ENCODE measurements at places on chromosomes 6 and 20.

DNA sequence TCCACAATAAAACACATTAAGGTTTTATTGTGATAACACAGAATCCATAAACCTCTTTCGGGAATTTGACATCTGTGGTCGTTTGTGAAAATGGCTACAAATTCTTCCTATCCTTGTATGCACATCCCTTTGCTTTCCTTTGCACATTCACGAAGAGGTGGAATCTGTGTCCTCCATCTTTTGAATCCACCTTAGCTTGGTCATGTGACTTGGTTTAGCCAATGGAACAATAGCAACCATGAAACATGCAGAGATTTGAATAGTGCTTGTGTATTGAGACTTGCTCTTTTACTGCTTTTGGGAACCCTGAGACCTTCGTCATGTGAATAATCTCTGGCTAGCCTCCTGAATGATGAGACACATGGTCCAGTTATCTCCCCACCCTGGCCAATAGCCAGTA, 49.7 kb upstream of the NOP56 start:
- no peak for DNase-seq

DNA sequence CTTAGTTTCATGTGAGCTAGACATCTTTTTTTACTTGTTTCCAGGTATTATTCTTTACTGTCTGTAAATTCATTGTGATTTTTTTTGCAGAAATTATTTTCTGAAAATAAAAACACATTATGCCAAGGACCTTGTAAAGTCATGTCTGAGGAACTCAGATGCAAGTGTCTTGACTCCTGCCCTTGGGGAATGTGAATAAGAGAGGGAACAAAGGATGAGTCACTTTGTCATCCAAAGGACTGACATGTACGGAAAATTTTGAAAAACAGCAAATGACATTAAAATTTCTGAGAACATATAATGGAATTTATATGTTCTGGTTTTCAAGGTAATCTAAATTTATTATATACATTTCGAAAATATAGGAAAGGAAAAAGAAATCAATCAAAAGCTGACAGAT, 660.4 kb downstream of the CD109 start:
- DNase-seq: no peak

GRCh38 chr6:155687645-155688044, 232.0 kb upstream of the NOX3 start:
- no peak for DNase-seq

GRCh38 chr20:1820138-1821079, 74.8 kb upstream of the SIRPA start:
- DNase-seq: no peak

DNA sequence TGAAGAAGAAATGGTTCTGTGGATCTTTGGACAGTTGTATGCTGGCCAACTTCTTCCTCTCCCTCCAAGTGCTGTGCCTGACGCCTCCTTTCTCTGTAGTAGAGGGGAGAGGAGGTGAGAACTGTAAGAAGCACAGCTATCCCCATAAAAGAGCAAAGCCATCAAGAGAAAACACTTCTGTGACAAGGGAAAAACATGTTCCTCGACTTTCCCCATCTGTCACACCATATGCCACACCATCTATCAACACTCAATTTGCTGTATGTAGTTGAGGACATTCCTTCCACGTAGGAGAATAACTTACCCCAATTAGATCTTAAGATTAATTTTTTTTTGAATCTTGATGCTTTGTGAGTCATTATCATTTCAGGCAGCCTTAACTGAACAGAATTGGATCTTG, 156.2 kb upstream of the PLCB4 start:
- no peak for DNase-seq

DNA sequence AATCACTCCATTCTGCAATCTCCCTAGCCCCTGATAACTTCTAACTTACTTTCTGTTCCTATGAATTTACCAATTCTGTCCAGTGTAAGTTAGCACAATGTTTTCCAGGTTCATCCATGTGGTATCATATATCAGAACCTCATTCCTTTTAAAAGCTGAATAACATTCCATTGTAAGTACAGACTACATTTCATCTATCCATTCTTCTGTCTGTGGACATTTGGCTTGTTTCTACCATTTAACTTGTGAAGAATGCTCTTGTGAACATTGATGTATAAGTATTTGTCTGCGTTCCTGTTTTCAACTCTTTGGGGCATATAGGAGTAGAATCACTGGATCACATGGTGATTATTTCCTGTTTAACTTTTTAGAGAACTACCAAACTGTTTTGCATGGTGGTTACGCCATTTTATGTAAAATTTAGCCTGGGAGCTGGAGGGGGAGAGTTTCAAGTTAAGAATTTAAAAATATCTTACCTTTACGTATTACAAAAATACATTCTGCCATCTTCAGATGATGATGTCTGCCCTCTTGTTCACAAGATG, 156.5 kb downstream of the BTBD3 start:
- DNase-seq: no peak
